ENCODE measurements at places on chromosomes 5 and 9.

- no peak for DNase-seq
Measured at GRCh38 chr5:124963236-124963919, 216.9 kb upstream of the ZNF608 start.

DNA sequence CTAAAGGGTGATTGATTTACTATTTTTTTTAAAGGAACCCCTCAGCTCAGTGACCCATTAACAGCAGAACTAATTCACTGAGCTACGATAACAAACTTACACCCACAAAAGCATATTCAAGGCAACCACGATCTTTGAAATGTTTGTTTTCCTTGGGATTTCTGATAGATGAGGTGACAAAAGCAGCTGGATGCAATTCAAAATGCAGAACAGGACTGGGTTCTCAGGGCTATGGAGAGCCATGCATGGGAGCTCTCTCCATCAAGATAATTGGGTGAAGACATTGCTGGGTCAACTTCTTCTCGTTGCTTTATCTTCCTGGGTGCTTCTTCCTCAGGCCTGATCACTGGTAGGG, 60.1 kb downstream of the PAPPA start:
- DNase-seq: no peak

GRCh38 chr9:129284607-129285291, 106.7 kb upstream of the IER5L start:
- no peak for DNase-seq

DNA sequence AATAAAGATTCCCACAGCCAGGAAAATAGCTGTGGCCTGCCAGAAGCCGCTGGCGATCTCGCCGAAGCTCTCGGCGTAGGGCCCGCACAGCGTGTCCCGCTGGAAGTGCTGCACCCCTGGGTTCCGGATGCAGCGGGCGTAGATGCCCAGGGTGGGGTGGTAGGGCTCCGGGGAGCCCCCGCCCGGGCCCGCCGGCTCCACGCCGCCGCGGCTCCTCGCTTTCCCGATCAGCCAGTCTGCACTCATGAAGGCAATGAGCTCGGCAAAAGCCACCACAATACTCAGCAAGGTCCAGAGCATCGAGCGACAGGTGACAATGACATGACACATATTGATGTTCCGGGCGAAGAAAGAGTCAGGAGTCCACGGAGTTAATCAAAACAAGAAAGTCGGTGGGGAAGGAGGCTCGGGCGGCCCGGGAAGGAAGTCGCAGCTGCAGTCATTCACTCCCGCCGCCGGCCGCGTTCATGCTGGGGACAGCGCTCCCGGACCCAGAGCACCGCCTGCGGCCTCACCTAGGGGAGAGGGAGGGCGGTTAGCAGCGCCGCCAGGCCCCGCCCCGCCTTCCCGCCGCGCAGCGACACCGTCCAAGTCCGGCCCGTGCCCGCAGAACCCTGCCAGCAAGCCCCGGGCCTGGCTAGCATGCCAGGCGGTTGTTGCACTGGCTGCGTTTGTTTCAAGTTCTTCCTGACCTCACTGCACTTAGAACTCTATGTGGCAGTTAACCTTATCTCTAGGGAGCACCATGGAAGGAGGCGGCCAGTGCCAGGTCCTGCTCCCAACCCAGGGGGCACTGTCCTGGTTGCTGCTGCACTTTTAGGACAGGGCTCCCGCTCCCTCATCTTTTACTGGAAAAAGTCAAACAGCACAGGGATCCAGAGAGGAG, 138.4 kb downstream of the LHFPL2 start:
- DNase-seq: no peak

DNA sequence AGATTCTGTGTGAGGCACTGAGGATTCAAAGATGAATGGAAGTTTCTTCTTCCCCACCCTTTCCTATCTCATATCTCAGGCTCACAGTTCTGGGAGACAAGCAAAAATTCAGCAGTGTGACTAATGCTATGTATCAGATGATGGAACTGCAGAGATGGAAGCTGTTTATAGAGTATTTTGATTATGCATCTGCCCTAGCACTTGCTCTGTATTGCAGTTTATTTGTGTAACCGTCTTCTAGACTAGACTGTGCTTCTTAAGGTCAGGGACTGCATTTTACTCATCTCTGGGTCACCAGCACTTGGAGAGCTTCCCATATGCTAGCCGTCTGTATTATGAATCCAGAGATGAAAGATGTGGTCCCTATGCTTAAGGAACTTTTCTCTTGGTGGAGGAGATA, 12.6 kb downstream of the CAVIN4 start:
- no peak for DNase-seq

GRCh38 chr9:133769511-133770075, 31.4 kb upstream of the SARDH start:
- DNase-seq: no peak

DNA sequence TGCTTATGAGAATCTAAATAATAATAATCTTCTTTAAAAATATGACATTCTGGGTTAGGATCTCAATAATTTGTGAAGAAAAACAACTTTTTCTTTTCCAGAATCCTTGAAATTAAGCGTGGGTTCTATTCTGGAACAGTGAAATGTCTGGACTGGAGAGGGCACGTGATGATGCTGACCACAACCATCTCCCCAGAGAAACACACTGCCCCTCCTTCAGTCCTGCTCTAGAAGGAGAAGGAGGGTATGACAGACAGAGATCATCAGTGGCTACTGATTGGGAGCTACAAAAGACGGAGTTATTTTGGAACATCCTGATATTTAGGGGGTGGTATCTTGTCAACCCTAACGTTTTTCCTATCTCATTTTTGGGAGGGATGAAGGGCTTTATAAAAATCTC, 40.2 kb downstream of the MEF2C start:
- DNase-seq: no peak

DNA sequence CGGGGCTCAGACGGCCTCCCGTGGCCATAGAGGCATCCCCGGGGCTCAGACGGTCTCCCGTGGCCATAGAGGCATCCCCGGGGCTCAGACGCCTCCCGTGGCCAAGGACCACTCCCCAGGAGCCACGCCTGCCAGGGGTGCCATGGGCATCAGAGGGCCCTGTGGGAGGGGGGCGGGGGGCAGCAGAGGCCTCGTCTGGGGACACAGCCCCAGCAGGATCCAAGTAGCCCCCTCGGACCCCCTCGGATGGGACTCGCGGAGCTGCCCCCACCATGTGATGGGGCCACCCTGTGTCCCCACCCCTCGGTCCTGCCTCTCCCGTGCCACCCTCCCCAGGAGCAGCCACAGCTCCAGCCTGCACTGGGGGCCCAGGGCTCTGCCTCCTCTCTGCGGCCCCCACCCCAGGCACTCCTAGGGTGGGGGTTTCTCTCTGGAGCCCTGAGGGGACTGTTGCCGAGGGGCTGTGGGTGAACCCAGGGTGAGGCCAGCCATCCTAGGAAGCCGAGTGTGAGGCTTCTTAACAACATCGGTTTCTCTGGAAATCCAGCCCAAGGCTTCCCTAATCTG, 2.5 kb downstream of the ENTPD8 start:
- DNase-seq: no peak

DNA sequence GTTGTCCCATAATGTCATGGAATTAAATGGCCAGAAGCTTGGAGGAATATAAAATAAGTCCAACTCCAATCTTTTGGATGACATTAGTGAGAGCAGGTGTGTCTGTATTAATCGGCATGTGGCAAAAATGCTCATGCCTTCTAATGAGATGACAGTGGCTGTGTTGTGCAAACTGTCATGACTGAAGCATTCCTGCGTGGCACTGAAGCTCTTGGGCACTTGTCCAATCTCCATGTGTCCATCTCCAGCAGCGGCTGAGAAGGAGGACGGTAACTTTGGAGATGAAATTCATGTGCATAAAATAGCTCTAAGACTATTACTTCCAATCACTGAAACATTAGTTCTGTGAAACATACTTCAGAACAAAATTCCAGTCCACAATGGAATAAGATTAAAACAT, 697.5 kb upstream of the GRAMD2B start:
- no peak for DNase-seq

DNA sequence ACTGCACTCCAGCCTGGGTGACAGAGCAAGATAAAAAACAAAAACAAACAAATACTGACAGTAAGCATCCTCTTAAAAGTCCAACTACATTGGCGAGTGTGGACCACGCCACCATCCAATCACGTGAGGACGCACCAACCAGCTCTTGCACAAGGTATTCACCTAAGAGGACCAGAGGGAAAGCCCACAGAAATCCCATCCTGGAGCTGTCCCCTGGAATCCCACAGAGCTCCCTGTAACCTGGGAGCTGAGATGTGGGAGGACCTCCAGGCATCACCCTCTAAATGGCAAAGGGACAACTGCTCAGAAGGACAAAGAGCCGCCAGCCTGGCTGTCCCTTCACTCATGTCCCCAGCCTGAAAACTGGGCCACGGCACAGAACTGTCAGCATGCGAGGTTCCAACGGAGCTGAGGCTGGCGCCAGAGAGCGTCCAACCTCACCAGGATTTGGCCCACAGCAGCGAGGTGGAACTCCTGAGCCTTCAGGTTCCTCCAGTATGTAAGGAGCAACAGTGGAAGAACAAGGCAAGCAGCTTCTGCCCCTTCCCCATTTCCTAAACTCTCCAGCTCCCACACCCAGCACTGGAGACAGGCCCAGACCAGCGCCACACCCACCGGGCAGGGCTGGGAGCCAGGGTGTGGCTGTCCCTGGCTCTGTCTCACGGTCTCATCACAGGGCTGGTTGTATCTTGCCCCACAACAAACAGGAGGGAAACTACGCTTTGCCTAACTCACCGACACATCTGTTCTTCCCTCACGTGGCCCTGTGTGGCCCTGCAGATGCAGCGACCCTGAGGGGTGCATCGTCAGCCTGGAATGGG, 15.2 kb downstream of the IPPK start:
- no peak for DNase-seq

- DNase-seq: no peak
Measured at GRCh38 chr5:74673011-74673790, 11.8 kb upstream of the HEXB start.

- no peak for DNase-seq
Measured at GRCh38 chr5:9851458-9851857, 221.3 kb upstream of the TAS2R1 start.
